ENCODE measurements at places on chromosomes 2 and 18.

DNA sequence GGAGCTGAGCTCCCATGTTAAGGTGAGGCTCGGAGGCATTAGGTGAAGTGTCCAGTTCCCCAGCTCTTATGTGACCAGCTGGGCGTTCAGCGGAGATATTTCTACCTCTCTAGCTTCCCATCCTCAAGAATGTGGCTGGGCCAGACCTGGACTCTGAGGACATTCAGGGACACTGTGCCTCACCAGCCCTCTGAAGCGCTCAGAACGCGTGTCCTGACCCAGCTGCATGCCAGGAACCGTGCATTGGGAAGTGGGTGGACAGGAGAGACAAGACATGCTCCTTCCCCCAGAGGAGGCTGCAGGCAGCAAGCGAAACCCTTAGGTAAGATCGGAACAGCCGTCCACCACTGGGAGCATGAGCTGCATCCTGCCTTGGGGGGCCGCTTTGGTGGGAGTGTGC is 38.0 kb upstream of the GPAT2 start:
- peak; percentile 85 for DNase-seq

DNA sequence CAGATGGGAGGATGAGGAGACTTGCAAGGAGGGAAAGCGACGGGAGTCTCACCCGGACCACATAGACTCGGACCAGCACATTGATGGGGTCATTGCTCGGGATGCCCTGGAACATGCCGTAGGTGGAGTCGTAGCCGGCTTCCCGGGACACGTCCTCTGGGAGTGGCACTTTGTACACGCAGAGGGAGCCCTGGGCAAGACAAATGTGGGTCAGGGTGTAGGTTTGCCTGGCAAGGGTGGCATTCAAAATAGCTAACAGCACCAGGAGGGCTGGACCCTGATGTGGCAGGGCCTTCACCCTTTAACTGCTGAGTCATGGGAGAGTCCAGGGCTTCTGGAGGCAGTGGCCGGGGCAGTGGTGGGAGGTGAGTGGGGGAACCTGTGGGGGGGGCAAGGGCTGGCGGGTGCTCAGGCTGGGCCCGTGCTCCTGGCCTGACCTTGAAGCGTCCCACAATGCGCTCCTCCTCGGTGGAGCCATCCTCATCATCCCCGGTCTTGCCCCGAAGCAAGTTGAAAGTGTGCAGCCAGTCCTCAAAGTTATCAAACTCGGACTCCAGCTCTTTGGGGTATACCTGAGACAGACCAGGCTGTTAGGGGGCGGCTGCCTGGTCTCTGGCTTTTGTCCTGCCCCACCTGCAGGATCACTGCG is 11.1 kb downstream of the OTOF start:
- DNase-seq, result no peak

DNA sequence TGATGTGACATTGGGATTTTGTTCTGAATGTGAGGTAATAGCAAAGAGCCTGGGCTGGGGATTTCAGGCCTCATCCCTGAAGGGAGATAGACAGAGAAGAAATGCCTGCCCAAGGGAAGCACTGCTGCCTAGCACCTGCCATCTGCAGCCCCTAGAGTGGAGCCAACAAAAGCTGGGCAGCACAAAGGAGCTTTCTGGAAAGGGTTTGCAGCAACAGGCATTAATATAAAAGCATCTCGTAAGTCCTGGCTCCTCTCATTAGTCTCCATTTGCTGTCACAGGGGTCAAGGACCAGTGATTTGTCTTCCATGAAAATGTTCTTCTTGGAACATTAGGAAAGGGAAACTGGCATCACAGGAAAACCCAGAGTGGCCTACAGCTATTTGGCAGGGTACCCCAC is 157.2 kb upstream of the SLC14A2 start:
- peak; percentile 66 for DNase-seq

DNA sequence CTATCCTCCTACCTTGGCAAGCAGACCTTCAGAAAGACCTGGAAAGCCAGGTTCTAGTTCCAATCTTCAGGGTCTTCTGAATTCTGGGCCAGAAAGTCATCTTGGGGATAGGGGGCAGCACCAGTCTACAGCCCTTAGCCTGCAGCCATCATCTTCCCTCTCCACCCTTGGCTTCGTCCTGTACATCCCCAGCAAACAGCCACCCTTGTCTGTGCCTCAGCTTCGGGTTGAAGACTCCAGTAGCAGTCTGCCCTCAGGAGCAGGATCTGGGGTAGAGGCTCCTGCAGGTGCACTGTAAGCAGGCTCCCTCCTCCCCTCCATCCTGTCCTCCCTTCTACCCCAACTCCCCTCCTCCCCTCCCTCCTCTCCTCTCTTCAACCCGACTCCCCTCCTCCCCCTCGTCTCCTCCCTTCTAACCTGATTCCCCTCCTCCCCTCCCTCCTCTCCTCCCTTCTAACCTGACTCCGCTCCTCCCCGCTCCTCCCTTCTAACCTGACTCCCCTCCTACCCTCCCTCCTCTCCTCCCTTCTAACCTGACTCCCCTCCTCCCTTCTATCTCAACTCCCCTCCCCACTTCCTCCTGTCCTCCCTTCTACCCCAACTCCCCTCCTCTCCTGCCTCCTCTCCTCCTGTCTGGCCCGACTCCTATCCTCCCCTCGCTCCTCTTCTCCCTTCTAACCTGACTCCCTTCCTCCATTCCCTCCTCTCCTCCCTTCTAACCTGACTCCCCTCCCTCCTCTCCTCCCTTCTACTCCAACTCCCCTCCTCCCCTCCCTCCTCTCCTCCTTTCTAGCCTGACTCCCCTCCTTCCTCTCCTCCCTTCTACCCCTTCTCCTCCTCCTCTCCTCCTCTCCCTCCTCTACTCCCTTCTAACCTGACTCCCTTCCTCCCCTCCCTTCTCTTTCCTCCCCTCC is 90.1 kb upstream of the SMAD2 start:
- DNase-seq, result no peak

- DNase-seq, result no peak
Observed at GRCh38 chr18:60838677-60839076, 466.1 kb upstream of the MC4R start.

DNA sequence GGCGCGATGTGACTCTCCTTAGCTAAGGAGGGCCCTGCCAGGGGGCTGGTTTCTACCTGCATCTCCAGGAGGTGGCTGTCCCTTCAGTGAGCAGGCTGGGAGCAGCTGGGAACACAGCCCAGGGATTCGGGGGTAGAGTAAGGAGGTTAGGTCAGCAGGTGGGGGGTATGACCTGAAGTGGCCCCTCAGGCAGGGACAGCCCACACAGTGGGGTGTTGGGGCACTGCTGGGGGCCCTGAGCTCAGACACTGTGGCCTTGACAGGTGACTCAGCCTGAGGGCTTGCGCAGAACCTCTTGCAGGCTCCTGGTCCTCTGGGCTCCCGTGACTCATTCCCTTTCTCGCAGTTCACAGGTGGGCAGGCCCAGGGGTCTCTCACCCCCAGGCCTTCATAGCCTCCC is 185.8 kb upstream of the BCL2L11 start:
- peak; percentile 70 for DNase-seq

GRCh38 chr18:52009958-52010357 is 330.0 kb upstream of the DCC start:
- no peak for DNase-seq

DNA sequence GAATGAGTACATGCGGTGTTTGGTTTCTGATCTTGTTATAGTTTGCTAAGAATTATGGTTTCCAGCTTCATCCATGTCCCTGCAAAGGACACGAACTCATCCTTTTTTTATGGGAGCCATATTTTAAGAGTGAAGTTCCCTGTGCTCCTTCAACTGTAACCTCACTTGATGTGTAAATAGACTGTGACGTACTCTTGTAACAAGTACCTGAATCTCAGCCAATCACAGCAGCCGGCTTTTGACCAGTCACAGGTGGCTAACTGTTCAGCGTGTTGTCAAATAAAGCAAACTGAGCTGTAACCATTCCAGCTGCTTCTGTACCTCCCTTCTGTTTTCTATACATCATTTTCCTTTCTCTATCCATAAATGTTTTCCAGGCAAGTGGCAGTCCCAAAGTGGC is 774.3 kb upstream of the HS6ST1 start:
- DNase-seq, result no peak

GRCh38 chr2:190318931-190319554 is 583 bp downstream of the HIBCH start:
- no peak for DNase-seq

GRCh38 chr18:43869451-43870008 is 592.2 kb upstream of the SYT4 start:
- DNase-seq, result no peak

DNA sequence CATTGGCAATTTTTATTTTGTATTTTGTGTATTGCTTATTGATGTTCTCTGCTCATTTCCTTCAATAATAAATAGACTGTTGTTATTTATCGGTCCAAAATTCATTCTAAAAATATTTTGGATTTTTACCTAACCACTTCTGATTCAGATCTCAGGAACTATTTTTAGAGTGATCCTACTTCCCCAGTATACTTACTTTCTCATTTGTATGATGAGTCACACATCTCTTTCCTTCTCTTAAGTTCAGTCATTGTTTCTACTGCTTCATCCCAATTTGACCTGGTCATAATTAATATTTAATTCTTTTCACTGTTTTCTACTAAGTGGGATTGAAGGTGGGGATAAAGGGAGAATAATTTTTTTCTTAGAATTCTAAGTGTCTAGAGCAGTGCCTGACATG is 75.1 kb downstream of the AGPS start:
- no peak for DNase-seq

DNA sequence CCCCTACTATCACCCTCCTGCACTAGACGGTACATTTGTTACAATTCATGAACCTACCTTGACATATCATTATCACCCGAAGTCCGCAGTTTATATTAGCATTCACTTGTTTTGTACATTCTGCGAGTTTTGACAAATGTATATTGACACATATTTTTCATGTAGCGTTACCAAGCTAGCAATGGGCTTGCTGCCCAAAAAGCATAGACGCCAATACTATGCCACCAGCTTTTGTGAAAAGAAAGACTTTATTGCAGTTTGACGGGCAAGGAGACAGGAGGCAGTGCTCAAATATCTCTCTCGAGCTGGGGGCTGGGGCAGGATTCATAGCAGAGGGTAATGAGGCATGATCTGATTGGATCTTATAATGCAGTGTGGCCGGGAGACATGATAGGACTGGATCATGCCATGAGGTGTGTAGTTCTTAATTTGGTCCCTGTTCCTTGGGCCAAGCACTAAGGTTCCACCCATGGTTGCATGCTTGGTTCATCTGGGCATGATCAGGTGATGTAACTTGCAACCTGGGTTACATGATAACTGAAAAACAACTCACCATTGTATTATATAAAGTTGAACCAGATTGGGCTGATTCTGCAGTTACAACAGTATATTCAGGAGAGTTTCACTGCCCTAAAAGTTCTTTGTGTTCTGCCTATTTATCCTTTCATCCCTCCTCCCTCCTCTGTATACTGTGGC is 162.3 kb downstream of the RTN4 start:
- DNase-seq, result no peak

DNA sequence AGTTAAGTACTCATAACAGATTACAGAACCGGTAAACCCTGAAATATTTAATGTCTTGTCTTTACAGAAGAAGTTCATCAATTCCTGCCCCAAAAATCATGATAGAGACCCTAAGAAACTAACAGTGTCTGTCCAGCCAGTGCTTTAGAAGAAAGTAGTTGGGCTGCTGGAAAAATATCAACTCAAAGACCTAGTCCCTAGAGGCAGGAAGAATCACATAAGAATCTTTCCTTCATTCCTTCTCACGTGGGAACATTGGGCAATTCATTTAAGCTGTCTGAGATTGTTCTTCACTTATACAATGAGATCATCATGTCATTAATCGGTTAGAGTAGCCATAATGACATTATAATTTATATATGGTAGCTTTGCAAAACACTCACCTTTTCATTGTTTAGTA is 156.4 kb downstream of the CCBE1 start:
- DNase-seq, result no peak
